NCI-H1930 (cell line): ENCODE measurements at places on chromosomes 12 and 14.

DNA sequence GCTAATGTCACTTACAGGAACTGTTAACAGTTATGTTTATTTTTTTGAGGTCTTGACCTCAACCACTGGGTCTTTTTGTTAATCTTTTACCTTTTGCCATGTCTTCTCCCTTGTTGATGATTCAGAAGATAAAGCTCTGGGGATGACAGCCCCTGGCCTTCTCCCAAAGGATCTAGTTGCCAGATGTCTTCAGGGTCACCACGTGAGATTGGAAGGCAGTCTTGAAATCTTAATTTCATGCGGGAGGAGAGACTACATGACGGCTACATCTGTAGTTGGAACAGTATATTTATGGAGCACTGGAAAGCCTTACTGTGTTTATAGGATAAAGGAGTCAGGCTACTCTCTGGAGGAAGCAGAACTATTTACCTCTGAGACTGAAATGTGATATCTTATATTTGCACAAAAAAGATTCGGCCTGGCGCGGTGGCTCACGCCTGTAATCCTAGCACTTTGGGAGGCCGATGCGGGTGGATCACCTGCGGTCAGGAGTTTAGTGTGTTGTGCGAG lies 5.6 kb downstream of the MLEC start:
- no peak for DNase-seq

DNA sequence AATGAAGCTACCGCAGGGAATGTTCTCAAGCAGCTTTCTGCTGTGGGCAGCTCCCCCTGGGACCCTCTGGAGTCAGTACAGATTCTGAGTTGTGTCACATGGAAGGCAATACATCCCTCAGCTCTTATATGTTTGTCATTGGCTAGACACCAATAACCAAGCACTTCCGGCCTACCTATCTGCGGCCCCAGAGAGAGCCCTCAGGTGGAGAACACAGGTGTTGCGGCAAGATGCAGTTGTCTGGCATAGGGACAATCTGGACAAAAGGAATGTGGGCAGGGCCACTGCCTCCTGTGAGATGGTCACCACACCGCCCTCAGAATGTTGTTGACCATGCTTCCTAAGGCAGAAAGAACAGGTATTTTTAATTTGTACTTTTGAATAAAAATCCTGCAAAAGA lies 118.7 kb downstream of the BRMS1L start:
- DNase-seq = peak; percentile 12

- no peak for DNase-seq
Observed at GRCh38 chr14:59695198-59695597, 118.6 kb upstream of the CCDC175 start.

- DNase-seq = no peak
Observed at GRCh38 chr14:100828031-100828769, 2.3 kb downstream of the MEG3 start.

- DNase-seq = no peak
Observed at GRCh38 chr12:127294651-127295210, 972.2 kb upstream of the TMEM132C start.
